ENCODE measurements at places on chromosomes 6 and 20. TPM values are rescaled to one million over a fixed set of nuclear protein-coding genes. Genes with fewer than 3 reads are reported as not detected.

- no peak overlapping the region for H3K4me3 ChIP-seq
- no peaks in the 10 kb centered on the region for H3K36me3 ChIP-seq
- no peak for DNase-seq
Observed at GRCh38 chr6:124234801-124235200, 431.1 kb downstream of the NKAIN2 start.

DNA sequence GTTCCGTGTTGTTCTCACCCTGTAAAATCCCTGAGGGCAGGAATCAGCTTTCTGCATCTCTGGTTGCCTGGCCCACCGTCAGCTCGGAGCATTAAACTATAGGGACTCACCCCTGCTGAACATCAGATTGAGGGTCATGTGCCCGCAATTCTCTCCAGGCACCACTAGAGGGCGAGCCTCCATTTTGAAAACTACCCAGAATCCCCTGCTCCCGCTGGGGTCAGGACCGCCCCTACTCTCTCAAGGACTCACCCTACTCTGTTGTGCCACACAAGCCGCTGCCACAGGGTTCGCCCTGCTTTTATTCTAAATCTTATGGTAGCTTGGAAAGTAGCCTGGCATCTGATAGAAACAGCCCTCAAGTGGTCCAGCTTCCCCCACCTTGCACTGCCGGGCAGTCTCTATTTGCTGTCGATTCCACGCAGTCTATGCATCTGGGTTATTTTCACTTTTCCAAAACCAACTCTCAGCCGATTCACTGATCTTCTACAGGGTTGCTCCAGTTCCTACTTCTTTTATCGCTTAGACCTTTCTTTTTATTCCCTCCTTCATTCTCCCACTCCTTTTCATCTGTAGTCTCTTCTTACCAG, 244.1 kb upstream of the QKI start:
- H3K4me1 ChIP-seq: no peaks in the 10 kb centered on the region
- DNase-seq: no peak
- H3K27ac ChIP-seq: no peak overlapping the region
- no peak overlapping the region for H3K4me3 ChIP-seq

- no peaks in the 10 kb centered on the region for H3K27me3 ChIP-seq
- H3K4me3 ChIP-seq: no peak overlapping the region
- peaks cover 22% of the 10 kb centered on the region for H3K36me3 ChIP-seq
Observed at GRCh38 chr20:49104365-49104648, 58.2 kb downstream of the CSE1L start.

DNA sequence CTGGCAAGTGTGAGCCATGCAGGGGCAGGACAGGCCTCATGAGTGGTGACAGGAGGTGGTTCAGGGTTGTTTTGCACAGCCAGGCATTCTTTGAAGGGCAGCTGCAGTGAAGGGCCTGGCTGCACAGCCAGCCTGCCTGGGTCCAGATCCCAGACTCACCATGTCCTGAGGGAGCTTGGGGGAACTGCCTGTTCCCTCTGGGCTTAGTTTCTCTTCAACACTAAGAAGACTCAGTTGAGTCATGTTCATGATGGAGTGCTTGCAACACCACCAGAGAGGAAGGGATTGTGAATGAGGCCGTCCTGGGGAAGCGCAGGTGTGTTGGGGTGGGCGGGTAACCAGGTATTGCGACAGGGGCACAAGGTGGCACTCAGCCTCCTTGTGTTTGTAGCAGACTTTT, 102.4 kb downstream of the CDH26 start:
- DNase-seq: no peak
- H3K27ac ChIP-seq: no peak overlapping the region
- no peaks in the 10 kb centered on the region for H3K27me3 ChIP-seq
- H3K4me3 ChIP-seq: no peak overlapping the region
- H3K4me1 ChIP-seq: no peaks in the 10 kb centered on the region

- no peaks in the 10 kb centered on the region for H3K4me1 ChIP-seq
- no peaks in the 10 kb centered on the region for H3K27me3 ChIP-seq
- H3K36me3 ChIP-seq: no peaks in the 10 kb centered on the region
- peak overlapping the region; percentile 60 for H3K4me3 ChIP-seq
- DNase-seq: peak; percentile 84
Observed at GRCh38 chr6:3751730-3752530, 417 bp upstream of the PXDC1 start.

DNA sequence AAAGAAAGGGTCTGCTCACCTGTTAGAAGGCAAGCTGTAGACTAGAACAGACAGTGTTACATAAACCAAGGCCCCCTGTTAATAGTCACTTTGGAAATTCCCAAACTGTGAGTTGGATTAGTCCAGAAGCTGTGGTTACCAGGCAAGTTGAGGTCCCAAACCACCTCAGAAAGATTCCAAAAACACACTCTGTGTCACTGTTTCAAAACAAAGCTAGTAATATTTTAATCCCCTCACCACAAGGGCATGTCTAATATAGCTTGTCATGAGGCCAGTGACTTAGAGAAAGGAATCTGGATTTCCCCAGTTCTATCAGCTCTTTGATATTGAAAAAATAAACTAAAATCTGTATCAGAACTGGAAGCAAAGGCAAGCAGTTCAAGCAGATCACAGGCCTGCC, 244.6 kb downstream of the HAO1 start:
- H3K4me3 ChIP-seq: no peak overlapping the region
- H3K27ac ChIP-seq: no peak overlapping the region
- no peak for DNase-seq
- no peaks in the 10 kb centered on the region for H3K27me3 ChIP-seq
- H3K36me3 ChIP-seq: no peaks in the 10 kb centered on the region

- no peaks in the 10 kb centered on the region for H3K27me3 ChIP-seq
- no peaks in the 10 kb centered on the region for H3K4me1 ChIP-seq
- no peak overlapping the region for H3K27ac ChIP-seq
- H3K4me3 ChIP-seq: no peak overlapping the region
- no peaks in the 10 kb centered on the region for H3K36me3 ChIP-seq
Observed at GRCh38 chr20:40313730-40314129, 375.3 kb downstream of the MAFB start.

- no peaks in the 10 kb centered on the region for H3K27me3 ChIP-seq
- no peaks in the 10 kb centered on the region for H3K36me3 ChIP-seq
- no peak overlapping the region for H3K4me3 ChIP-seq
- DNase-seq: no peak
- H3K4me1 ChIP-seq: no peaks in the 10 kb centered on the region
- no peak overlapping the region for H3K27ac ChIP-seq
Observed at GRCh38 chr20:11076434-11077105, 402.8 kb upstream of the JAG1 start.

DNA sequence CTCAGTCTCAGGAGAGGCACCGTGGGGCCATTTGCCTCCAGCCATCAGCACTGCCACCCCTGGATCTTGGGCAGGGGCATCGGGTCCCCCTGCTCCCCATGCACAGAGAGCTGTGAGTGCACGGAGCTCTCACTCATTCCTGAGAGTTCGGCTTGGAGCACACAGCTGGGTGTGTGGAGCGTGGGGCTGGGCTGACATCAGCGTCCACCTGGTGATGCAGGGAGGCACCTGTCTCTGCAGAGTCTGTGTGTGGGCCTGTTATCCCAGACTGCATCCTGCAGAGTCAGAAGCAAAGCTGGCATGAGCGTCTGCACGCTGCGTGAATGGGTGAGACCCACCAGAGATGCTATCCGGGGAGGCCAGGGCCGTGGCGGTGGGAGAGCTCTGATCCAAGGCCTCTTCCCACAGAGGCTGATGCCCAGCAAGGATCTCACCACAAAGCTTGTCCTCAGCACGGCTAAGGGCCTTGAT, 248.8 kb upstream of the AFDN start:
- no peaks in the 10 kb centered on the region for H3K4me1 ChIP-seq
- no peaks in the 10 kb centered on the region for H3K27me3 ChIP-seq
- no peak overlapping the region for H3K4me3 ChIP-seq
- no peaks in the 10 kb centered on the region for H3K36me3 ChIP-seq
- DNase-seq: no peak
- H3K27ac ChIP-seq: no peak overlapping the region

GRCh38 chr6:134495203-134495889, 177.4 kb upstream of the SGK1 start:
- H3K27me3 ChIP-seq: no peaks in the 10 kb centered on the region
- no peak overlapping the region for H3K27ac ChIP-seq
- no peaks in the 10 kb centered on the region for H3K4me1 ChIP-seq
- no peak for DNase-seq
- no peaks in the 10 kb centered on the region for H3K36me3 ChIP-seq
- no peak overlapping the region for H3K4me3 ChIP-seq

GRCh38 chr20:45359069-45359405, 3.9 kb upstream of the SYS1 start:
- no peak overlapping the region for H3K4me3 ChIP-seq
- H3K36me3 ChIP-seq: no peaks in the 10 kb centered on the region
- H3K27me3 ChIP-seq: no peaks in the 10 kb centered on the region
- peak overlapping the region; percentile 97 for H3K27ac ChIP-seq

- H3K36me3 ChIP-seq: no peaks in the 10 kb centered on the region
- H3K27me3 ChIP-seq: no peaks in the 10 kb centered on the region
- H3K4me1 ChIP-seq: no peaks in the 10 kb centered on the region
- H3K27ac ChIP-seq: no peak overlapping the region
Observed at GRCh38 chr6:91482498-91482897, 895.6 kb upstream of the MAP3K7 start.

DNA sequence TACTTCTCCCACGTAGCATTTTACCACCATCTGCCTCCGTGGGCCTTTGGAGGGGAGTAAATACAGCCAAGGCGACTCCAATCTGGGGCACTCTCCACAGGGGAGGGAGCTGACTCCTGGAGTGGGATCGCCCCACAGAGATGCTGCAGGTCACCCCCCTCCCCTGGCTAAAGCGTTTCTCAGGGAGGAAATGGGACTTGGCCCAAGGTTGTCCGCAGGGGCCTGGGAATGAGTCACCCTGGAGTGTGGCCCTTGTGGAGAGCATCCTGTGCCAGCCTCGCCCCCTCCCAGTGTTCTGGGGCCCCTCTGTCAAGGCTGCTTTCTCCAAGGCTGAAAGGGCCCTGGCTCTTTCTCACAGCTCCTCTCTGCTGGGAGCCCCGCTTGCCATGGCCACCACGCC, 84.5 kb upstream of the QKI start:
- H3K4me1 ChIP-seq: no peaks in the 10 kb centered on the region
- H3K4me3 ChIP-seq: no peak overlapping the region
- H3K36me3 ChIP-seq: no peaks in the 10 kb centered on the region
- DNase-seq: no peak

DNA sequence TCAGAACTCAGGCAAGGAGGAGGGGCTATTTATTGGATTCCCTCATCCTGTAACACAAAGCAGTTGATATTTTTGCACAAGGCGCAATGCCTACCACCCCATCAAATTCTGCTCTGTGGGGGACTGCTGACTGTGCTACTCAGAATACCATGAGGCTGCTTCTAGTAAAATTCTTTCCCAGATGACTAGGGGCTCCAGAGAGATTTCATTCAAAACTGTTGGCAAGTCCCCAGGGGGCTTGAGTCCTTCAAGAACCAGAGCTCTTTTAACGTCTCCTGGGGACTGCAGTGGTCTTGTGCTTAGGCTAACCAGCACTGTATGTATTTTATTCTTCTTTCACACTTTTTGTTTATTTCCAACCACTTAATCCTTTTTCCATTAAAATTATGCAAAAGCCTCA, 365.9 kb upstream of the AGPAT4 start:
- no peaks in the 10 kb centered on the region for H3K36me3 ChIP-seq
- H3K27ac ChIP-seq: no peak overlapping the region
- no peaks in the 10 kb centered on the region for H3K27me3 ChIP-seq
- DNase-seq: no peak
- no peaks in the 10 kb centered on the region for H3K4me1 ChIP-seq

GRCh38 chr6:36916126-36916525, 30.4 kb downstream of the C6orf89 start:
- H3K36me3 ChIP-seq: no peaks in the 10 kb centered on the region
- H3K27ac ChIP-seq: no peak overlapping the region
- DNase-seq: no peak
- no peaks in the 10 kb centered on the region for H3K27me3 ChIP-seq
- H3K4me3 ChIP-seq: no peak overlapping the region
- peaks cover 5% of the 10 kb centered on the region for H3K4me1 ChIP-seq

DNA sequence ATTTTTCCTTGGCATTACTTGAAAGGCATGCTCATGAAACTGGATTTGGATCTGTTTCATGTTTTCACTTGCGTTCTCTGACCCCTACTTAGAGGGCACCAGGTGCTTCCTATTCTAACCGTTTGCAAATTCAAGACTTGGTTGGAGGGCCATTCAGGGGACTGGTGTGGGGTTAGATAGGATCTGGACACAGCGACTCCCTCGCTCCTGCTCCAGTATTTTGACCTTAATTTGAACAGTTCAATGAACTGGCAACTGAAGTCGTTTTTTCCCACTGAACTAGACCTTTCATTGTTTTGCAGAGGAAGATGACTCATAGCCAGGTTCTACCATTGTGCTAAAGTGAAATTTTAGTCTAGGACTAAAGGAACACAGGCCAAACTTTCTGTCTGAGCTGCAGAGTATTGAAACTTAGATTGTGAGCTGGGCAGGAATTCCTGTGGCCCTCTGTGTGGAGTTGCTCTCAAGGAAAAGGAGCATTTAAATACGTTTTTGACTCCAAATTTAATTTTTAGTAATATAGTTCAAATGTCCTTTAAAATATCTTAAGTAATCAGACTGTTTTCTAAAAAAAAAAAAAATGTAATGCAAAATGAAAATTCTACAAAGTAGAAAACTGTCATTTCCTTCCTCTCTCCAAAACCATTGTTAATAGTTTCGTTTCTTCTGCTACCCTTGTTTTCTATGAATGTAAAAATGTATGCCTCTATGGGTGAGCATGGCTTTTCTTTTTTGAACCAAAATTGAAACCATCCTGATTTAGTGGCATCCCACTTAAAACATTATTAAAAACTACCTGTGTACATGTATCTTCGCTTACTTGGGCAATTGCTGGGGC, 64.8 kb downstream of the UTRN start:
- H3K36me3 ChIP-seq: no peaks in the 10 kb centered on the region
- H3K4me1 ChIP-seq: peaks cover 26% of the 10 kb centered on the region
- H3K27me3 ChIP-seq: no peaks in the 10 kb centered on the region
- no peak for DNase-seq

- no peak for DNase-seq
- H3K36me3 ChIP-seq: no peaks in the 10 kb centered on the region
- H3K4me3 ChIP-seq: no peak overlapping the region
- no peaks in the 10 kb centered on the region for H3K27me3 ChIP-seq
- H3K4me1 ChIP-seq: no peaks in the 10 kb centered on the region
Observed at GRCh38 chr20:31473331-31474096, 1.4 kb downstream of the DEFB124 start.

GRCh38 chr6:43740321-43740960, 29.6 kb upstream of the VEGFA start:
- no peak for DNase-seq
- no peaks in the 10 kb centered on the region for H3K27me3 ChIP-seq
- no peaks in the 10 kb centered on the region for H3K4me1 ChIP-seq
- H3K36me3 ChIP-seq: no peaks in the 10 kb centered on the region

GRCh38 chr20:47440857-47441773, 60.6 kb upstream of the NCOA3 start:
- H3K27me3 ChIP-seq: no peaks in the 10 kb centered on the region
- no peak for DNase-seq
- no peaks in the 10 kb centered on the region for H3K36me3 ChIP-seq
- no peak overlapping the region for H3K4me3 ChIP-seq
- H3K4me1 ChIP-seq: no peaks in the 10 kb centered on the region

GRCh38 chr6:169724494-169725124, at the start of gene PHF10:
TSS of gene PHF10 (minus strand) at chr6:169724500. CDS start at chr6:169723931, 569 bp downstream.
- no peaks in the 10 kb centered on the region for H3K36me3 ChIP-seq
- H3K27ac ChIP-seq: peak within 1 kb of the TSS; percentile 81
- H3K27me3 ChIP-seq: no peaks in the 10 kb centered on the region
- H3K4me3 ChIP-seq: peak within 1 kb of the TSS; percentile 68
- peaks cover 12% of the 10 kb centered on the region for H3K4me1 ChIP-seq

Gene PBOV1
- not detected for total RNA-seq

Gene EGFL8
- 6.2 TPM for total RNA-seq

Gene EPB41L1
- total RNA-seq: 33.5 TPM

Gene SNAP25
- 4.9 TPM for total RNA-seq

Gene FERMT1
- total RNA-seq: 3.1 TPM

Gene ERVFRD-1
- not detected for total RNA-seq

Gene FGD2
- 6.4 TPM for total RNA-seq

Gene SNX3
- total RNA-seq: 40.3 TPM

Gene SLC35F1
- 0.28 TPM for total RNA-seq

Gene PRSS35
- 0.44 TPM for total RNA-seq

Gene PNPLA1
- not detected for total RNA-seq

Gene LY6G6D
- not detected for total RNA-seq

All from pancreas (tissue), 10 donors.